ENCODE measurements at places on chromosomes 13 and 19. TPM values are rescaled to one million over a fixed set of nuclear protein-coding genes. Genes with fewer than 3 reads are reported as not detected.

DNA sequence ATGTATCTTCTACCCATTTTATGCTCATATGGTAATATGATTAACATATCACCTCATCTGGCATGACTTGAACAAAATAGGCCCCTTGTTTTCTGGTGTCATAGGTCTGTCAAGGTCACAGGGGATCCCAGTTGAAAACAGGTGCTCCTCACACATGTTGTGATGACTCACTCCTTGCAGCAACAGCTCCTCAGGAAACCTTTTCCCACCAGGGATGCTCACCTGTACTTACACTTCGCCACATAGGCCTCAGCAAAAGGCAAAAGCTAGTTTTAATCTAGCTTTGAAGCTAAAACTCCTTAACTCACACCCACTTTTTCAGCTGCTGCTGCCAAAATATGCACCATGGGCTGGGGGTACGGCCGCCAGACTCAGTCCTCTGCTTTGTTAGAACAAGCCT is 110.0 kb upstream of the SOX21 start:
- no peak for DNase-seq

DNA sequence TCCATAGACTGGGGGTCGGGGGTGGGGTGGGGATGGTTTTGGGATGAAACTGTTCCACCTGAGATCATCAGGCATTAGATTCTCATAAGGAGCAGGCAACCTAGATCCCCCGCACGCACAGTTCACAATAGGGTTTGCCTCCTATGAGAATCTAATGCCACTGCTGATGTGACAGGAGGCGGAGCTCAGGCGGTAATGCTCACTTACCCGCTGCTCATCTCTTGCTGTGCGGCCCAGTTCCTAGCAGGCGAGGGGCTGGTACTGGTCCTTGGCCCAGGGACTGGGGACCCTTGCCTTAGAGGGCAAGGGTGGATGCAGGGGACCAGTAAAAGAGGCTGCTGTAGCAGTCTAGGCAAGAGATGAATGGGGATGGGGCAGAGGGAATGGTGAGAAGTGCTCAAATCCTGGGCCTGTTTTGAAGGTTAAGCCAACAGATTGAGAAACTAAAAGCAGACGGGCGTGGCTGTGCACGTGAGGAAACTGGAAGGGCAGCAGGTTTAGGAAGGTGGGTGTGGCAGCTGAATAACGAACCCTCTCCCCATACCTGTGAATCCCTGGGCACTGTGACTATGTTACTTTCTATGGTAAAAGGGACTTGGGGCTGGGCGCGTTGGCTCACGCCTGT is 1.5 kb upstream of the ERICH4 start:
- DNase-seq = no peak

DNA sequence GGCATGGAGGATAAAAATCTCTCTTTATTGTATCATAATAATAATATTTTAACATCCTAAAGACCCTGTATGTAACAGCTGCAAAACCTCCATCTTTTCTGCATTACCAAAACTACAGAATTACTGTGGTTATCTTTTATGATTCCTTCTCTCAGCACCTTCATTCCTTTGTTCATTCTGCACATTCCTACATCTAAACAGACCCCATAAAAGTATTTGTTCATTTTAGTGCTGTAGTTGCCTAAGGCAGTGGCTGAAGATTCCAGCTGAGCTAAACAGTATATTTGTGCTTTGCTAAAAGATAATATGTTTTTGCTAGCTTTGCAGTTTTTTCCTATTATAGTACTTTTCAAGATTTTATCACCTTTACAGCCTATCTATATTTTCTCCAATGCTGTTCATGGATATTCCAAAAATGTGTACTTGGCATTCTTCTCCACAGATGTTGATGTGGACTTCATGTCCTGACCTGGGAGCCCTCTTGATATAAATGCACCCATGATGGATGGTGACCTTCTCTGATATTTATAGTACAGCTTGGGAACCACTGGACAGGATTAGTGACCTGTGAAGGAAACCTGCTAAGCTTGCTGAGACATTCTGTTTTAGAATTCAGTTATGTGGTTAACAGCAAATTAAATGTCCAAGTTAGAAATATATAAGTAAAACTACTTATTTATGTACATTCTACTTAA is 2832.9 kb upstream of the PCDH20 start:
- DNase-seq = no peak

DNA sequence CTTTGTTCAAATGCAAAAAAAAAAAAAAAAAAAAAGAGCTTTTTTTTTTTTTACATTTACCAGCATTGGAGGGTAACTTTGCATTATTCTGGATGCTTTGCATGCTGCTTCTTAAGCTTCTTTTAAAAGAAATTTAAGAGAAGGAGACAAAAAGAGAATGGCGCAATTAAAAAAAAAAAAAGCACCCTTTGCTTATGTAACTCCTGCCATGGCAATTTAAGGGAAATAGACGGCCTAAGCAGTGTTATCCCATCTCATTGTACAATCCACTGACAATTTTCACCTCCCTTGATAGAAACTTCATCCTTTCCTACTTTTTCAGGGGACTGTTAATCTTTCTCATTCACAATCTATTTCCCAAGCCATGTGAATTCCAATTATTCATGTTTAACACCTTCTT is 129.8 kb downstream of the KCTD12 start:
- no peak for DNase-seq

The DCT gene
- total RNA-seq = 0.16 TPM

The NCR1 gene
- 0.30 TPM for total RNA-seq

The LILRB5 gene
- 5.7 TPM for total RNA-seq

- no peak for DNase-seq
Observed at GRCh38 chr13:66977161-66977560, 253.0 kb downstream of the PCDH9 start.

DNA sequence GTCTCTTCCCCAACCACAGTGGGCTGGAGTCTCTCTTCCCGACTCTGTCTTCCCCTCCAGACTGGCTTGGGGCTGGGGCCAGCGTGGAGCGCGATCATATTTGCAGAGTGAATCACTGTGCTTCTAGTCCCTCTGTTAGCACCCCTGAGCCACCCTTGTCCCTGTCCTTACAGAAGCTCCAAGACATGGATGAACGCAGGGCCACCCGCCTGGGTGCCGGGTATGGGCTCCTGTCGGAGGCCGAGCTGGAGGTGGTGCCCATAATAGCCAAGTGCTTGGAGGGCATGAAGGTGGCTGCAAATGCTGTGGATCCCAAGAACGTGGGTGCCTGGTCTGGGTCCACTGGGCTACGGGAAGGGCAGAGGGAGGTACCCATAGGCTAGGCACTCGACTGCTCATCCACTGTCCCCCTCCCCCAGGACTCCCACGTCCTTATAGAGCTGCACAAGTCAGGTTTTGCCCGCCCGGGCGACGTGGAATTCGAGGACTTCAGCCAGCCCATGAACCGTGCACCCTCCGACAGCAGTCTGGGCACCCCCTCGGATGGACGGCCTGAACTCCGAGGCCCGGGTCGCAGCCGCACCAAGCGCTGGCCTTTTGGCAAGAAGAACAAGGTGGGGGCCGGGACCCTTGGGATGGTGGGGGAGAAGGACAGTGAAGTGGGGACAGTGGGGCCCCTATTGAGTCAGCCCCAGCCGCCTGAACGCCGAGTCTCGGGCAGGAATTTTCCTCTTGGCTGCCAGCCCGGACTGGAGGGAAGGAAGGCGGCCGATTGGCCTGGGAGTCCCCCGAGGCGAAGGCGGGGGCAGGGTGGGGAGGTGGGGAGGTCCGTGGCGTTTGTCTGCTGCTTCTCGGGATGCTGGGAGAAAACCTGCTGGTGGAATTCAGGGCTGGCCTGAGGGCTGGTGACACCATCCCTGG is 5.2 kb downstream of the TRIP10 start:
- DNase-seq = peak; percentile 90

The ACP7 gene
- total RNA-seq = not detected

DNA sequence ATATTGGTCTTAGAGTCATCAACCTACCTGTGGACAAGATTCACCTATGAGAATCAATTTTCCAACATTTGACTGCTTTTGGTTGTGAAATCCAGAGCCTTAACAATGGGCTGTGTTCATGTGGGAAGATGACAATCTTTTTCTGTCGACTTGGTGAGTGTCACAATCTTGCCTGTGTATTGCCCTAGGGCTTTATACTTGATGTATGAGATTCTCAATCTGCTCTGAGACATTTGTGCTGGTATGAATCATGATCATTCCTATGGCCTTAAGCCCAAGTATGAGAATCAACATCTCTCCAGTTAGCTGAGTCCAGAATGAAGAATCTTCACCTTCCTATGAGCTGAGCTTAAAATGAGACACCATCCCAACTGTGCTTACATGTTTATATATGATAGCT is 68.7 kb downstream of the ZNF726 start:
- DNase-seq = no peak

- DNase-seq = no peak
Observed at GRCh38 chr13:52428295-52428694, 22.1 kb downstream of the VPS36 start.

DNA sequence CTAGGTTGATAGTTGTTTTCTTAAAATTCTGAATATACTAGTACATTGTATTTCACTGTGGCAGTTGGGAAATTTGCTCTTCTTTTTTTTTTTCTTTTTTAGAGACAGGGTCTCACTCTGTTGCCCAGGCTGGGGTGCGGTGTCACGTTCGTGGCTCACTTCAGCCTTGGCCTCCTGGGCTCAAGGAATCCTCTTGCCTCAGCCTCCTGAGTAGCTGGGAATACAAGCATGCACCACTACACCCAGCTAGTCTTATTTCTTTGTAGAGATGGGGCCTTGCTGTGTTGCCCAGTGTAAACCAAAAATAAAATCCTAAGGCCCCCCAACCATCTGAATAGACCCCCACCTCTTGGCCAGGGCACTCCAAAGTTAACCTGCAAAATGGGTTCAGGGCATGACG is 79.3 kb downstream of the FNDC3A start:
- DNase-seq = no peak

The LGI4 gene
- total RNA-seq = 8.4 TPM

GRCh38 chr13:36069881-36070366 is 61.3 kb downstream of the DCLK1 start:
- no peak for DNase-seq

- DNase-seq = no peak
Observed at GRCh38 chr19:34409189-34410164, 5.3 kb downstream of the PDCD2L start.

The PGLYRP1 gene
- total RNA-seq = not detected

DNA sequence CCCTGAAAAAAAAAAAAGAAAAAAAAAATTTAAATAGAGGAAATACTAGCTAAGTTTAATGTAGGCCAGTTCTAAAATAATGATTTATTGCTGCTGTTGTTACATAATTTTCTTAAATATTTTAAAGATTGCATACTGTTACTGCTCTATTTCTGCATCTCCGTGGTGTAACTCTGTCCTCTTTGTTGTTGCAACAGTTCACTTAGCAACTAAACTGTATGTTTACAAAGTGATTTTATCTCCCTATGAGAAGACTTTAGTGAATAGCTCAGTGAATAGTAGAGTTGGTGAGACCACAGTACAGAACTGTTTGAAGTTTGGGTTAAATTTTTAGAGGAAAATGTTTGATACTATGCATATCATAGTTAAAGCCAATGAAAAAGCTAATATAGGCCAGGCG is 19.4 kb downstream of the BRCA2 start:
- no peak for DNase-seq

The HSD17B14 gene
- total RNA-seq = 1.8 TPM

The MICOS13 gene
- 155 TPM for total RNA-seq

- no peak for DNase-seq
Observed at GRCh38 chr19:30882411-30883005, 466.7 kb downstream of the TSHZ3 start.

The ATXN8OS gene
- not detected for total RNA-seq

- DNase-seq = no peak
Observed at GRCh38 chr19:19151418-19151817, 13.1 kb upstream of the TMEM161A start.

DNA sequence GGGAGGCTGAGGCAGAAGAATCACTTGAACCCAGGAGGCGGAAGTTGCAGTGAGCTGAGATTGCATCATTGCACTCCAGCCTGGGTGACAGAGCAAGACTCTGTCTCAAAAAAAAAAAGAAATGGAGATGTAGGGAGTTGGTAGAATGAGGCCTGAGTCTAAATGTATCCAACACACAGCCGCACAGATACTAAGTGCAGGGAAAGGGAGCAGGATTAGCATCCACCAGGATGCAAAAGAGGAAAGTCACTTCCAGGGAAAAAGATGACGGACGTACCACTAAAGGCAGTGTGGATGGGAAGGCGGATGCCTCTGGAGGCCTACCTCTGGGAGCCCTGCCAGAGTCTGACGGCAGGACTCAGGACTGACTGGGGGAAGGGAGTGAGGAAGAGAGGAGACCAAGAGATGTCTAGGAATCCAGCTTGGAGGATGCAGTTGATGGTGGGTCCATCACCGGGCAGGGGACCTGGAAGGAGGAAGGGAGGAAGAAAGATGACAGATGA is 6.8 kb downstream of the FAM98C start:
- DNase-seq = peak; percentile 52

- DNase-seq = no peak
Observed at GRCh38 chr13:25867038-25867437, 184.8 kb downstream of the SHISA2 start.

- DNase-seq = no peak
Observed at GRCh38 chr19:12859546-12859945, 21.2 kb downstream of the MAST1 start.

Data from left ventricle myocardium inferior (tissue), 1 donor.